T-helper 2 cell treated with Interferon-gamma antibody and Interleukin-4, amounts not matched to agents 100 ng/mL and 5 ng/mL, for 36 hours (primary cell): ENCODE measurements at places on chromosomes 16 and 17. TPM values are rescaled to one million over a fixed set of nuclear protein-coding genes. Genes with fewer than 3 reads are reported as not detected.

Gene NPB
- total RNA-seq = 0.11 and 0.48 TPM in 2 replicates

Gene CHST4
- total RNA-seq = not detected in 2 replicates

Gene CPHXL2
- total RNA-seq = not detected in 2 replicates

Gene CES3
- 7.9 and 10.9 TPM in 2 replicates for total RNA-seq
